ENCODE measurements at places on chromosomes 3 and 15.

DNA sequence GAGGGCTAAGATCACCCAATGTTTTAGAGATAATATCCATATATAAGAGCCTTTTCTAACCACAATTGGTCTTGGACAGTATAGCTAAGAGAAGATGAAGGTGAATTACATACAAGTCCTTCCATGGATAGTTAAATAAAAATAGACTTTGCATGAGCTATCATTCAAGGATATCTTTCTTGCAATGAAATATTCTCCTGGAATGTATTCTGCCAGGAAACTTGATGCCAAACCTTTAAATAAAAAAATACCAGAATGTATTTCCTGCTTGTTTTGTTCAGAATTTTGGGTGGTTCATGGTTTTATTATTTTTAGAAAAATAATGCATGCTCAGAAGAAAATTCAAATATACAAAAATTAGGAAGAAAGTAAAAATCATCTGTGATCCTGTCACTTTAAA is 88.8 kb upstream of the PPIB start:
- no peak for DNase-seq

- DNase-seq: no peak
Observed at GRCh38 chr15:77921664-77922063, 155.8 kb downstream of the TBC1D2B start.

DNA sequence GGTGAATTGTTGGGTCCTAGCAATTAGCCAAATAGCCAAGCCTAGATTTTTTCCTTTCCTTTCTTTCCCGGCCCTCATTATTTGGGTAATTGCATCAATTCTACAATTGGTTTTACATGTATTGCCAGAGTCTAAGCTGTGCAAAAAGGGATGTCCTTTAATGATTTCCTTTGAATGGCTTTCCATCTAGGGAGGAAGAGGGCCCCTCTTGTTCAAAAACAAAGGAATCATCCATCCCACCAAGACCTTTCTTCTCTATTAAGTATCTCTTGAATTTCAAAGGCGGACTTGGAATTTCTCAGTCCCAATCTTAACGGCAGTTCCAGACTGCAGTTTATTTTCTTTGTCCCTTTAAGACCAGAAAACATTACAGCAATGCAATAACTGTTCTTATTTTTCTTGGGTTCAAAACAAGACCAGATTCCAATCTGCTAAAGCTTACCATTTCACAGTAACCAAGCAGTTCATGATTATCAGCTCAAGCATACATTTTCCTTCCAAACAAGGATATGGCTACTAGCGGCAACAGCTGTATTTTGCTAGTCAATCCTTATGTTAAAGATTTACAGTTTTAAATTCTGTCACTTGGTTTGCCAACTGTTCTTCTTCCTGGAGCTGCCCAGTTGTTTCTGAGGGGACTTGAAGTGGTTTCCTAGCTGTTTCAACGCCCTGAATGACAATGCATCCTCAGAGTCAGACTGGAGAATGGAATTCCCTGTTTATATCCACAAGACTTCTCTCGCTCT is 91.4 kb upstream of the LRIG1 start:
- no peak for DNase-seq

GRCh38 chr3:23664459-23664858 is 141.3 kb upstream of the UBE2E1 start:
- no peak for DNase-seq

- DNase-seq: no peak
Observed at GRCh38 chr3:12755754-12756153, 3.3 kb downstream of the TMEM40 start.

GRCh38 chr3:40073310-40074007 is 236.0 kb upstream of the EIF1B start:
- no peak for DNase-seq

GRCh38 chr3:44682182-44682896 is 30.1 kb upstream of the ZNF502 start:
- DNase-seq: no peak

- no peak for DNase-seq
Observed at GRCh38 chr15:79442911-79443310, 10.8 kb downstream of the MINAR1 start.

DNA sequence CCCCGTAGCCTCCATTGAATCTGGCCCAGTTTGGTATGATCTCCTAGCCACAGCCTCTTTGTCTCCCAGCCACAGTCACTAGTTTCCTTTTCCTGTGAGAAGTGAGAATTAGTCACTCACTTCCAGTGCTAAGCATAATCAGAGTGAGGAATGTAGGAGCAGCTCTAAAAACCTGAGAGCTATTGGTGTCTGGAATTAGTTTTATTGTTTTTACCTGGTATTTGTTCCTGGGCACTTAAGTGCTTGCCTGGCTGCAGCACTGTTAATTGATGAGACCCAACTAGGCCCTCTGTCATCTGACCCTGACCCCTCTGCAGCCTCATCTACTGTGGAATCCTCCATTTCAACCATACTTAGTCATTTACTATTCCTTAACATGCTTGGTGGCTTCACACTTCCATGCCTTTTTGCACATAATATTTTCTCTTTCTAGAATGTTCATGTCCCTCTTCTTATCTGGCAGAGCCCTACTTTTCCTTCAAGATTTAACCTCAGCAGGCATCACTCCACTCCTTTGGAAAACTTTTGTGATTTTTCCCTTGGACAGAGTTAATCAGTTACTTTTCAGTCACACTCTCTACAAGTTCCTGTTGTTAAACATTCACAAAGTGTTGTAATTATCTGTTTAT is 48.8 kb downstream of the PDE8A start:
- DNase-seq: no peak

- DNase-seq: no peak
Observed at GRCh38 chr3:178420033-178420432, 116.2 kb upstream of the KCNMB2 start.

DNA sequence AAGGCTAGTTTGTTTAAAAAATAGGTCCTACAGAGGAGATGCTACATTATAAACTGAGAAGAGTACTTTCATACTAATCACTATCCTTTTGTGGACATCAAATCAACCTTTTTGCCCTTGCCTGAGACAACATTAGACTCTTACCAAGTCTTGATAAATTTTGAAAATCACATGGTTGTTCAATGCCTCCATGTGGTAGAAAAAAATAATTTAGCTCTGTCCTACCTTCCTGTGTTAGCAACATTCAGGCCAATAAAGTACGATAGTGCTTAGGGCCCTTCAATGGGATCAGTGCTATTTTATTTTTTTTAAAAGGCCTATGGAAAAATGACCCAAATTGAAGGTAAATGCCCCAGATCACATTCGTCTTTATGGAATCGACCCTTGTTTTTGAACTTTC is 5.0 kb upstream of the UBE2E1 start:
- DNase-seq: no peak

- DNase-seq: no peak
Observed at GRCh38 chr15:68317281-68318007, 39.9 kb downstream of the FEM1B start.

DNA sequence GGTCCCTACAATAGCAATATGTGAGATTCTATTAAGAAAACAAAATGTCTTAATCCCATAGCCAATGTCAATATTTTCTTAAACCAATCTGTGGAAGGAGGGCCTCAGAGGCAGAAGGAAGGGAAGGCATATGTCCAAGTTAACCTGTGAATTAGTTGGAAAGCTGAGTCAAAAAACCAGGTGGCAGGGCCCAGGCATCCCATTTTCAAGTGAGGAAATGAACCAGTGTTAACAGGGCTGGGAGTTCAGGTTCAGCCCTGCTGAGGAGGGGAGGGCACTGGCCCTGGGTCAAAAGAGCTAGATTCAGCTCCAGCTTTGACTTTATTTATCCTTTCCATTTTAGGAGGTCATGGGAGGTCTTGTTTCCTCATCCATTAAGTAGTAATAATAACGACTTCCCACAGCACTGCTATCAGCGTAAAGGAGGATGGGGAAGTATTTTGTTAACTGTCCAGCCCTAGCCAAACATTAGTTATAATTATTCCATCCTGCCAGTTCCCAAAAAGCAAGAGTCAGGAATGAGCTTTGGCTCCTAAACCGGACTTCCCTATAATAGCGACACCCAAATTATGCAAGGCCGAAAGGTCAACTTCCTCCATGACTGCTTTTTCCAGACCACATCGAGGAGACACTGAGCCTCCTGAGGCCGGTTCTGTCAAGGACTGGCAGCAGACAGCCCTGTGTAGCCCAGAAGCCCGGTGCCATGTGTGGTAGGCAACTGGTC is 3.2 kb downstream of the MASP1 start:
- DNase-seq: no peak

DNA sequence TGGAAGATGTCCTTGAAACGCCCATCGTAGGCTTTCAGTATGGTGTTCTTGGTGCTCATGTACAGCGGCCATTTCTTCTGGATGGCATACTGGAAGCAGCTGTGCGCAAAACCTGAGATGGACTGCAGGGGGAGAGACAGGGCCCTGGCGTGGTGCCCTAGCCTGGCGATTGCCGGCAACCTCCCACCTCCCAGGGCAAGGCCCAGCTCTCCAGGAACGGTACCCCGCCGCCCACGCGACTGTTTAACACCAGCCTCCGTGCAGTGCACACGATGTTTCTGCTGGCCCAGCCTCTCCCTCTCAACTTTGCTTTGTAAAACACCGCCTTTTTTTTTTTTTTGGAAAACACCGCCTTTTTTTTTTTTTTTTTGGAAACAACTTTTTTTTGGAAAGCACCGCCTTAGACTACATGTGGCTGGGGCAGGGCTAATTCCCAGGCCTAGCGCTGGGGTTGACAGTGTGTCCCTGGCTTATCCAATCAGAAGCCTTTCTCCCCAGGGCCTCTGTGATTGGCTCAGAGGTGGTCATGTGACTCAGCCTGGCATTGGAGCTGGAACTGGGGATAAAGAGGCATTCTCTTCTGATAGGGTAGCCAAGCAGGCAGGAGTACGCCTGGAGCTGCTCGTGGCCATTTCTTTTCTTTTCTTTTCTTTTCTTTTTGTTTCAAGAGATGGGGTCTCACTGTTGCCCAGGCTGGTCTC is 14.7 kb downstream of the IDH2 start:
- no peak for DNase-seq

DNA sequence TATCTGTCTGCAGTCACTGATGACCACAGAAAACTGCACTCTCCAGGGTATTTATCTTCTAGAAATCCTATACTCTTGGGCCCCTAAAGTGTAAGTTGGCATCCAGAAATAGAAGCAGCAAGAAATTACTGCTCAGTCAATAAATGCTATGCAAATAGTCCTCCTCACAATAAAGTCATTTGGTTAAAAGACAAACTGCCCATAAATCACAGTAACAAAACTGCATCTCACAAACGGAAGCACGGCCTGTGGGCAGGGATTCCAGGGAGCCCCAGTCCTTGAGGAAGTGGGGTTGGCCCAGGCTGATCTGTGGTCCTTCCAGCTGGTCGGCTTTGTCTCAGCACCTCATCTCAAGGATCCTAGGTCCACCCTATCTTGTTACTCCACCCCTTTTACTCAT is 29.7 kb upstream of the SPATA12 start:
- no peak for DNase-seq

- no peak for DNase-seq
Observed at GRCh38 chr3:12774619-12775018, 15.6 kb upstream of the TMEM40 start.

DNA sequence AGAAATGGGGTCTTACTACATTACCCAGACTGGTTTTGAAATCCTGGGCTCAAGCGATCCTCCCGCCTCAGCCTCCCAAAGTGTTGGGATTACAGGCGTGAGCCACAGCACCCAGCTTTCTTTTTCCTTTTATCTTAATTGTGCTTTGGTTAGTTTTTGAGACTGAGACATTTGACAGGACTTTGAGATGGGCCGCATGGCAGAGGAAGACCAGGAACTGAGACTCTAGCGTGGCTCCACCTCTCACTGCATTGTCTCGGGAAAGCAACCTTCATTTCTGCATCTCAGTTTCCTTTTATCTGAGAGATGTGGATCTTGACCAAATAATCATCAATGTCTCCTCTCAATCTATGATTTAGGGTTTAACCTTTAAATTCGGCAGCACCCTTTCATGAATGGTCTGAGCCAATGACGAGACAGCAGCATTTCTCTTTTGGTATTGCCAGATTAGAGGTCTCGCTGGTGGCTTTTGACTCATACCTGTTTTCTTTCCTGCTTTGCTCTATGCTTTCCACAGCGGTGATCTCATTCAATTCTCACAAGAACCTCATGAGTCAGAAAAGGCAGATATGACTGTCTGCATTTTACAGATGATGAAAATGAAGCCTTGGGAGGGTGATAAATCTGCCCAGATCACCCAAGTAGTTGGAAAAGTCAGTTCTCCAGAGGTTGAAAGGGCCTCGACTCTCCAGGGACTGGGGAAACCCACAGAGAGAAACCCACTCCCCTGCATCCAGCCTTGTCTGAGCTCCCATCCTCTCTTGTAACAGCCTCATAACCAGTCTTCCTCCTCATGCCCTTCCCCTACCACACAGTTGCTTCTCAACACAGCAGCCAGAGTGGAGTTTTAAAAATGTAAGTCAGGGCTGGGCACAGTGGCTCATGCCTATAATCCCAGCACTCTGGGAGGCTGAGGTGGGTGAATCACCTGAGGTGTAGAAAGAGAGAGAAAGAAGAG is 84.8 kb upstream of the FOXB1 start:
- DNase-seq: peak; percentile 13

- DNase-seq: no peak
Observed at GRCh38 chr15:59338414-59338813, 34.3 kb downstream of the MYO1E start.

DNA sequence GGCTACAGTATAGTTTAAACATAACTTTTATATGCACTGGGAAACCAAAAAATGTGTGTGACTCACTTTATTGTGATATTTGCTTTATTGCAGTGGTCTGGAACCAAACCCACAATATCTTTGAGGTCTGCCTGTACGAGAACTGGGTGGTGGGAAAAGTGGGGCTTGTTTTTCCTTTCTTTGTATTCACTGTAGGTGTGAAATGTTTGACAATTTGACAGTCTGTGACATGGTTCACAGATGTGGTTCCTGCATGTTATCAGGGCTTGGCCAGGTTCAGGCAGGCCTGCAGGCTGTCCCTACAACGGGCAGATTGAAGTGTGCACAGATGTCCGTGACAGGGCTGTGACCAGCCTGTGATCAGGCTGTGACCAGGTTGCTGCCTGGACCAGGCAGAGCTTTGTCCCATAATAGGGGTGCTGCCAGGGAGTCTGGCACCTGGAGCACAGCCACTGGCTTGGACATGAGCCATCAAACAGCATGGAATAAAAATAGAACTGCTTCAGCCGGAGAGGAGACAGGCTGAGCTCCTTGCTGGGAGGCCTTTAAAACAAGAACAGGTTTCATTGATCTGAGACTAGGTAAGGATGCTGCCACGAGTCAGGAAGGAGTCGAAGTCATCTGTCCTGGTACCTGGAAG is 61.0 kb downstream of the KLF13 start:
- no peak for DNase-seq

DNA sequence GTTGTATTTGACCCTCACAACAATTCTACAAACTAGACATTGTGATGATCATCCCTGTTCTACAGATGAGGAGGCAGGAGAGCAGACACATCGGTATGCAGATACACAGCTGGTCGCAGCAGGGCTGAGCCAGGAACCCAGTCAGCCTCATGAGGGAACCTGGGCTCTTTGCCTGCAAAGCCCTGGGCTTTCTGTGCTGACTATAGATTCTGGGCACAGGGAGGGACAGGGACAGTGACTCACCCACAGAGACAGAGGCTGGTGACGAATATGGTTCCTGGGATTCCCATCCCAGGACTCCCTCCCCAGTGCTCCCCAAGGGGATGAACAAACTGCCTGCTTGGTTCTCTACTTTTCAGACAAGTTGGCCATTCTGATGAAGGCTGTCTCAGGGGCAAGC is 3.8 kb upstream of the CAMP start:
- DNase-seq: no peak

GRCh38 chr3:176247191-176247590 is 950.1 kb downstream of the TBL1XR1 start:
- DNase-seq: no peak

Measured in stimulated activated CD4-positive, alpha-beta T cell treated with anti-CD3 and anti-CD28 coated beads, Interleukin-1b, Interleukin-23, amount 100 ng/mL, for 1 hour (primary cell).